ENCODE measurements at places on chromosomes 6 and 20.

DNA sequence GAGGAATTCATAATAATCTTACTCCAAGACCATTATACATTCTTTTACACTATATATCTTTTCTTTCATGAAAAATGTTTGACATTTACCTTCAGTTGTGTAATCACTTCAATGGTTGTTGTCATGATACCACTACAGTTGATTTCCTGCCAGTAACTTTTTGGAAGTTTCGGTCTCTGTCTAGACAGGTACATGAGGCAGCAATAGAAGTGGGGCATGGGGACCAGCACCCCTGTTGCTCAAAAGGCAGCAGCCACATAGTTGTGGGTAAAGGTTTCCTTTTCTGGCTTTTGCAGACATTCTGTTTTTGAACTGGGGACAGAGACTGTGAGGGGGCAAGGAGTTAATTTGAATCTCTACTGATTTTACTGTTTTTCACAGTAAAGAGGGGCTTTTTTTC is 14.1 kb downstream of the SAMD5 start:
- no peak for DNase-seq

DNA sequence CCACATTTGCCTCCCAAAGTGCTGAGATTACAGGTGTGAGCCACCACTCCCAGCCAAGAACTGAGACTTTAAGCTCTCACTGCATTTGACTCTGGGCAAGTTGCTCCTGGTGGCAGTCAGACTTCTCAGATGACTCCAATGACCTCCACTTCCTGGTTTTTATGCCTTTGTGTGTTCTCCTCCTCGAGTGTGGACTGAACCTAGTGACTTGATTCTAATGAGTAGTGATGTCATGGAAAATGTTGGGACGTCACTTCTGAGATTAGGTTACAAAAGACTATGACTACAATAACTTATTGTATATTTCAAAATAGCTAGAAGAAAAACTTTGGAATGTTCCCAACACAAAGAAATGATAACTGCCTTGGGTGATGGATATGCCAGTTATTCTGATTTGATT is 12.0 kb downstream of the SPINT3 start:
- DNase-seq: no peak

DNA sequence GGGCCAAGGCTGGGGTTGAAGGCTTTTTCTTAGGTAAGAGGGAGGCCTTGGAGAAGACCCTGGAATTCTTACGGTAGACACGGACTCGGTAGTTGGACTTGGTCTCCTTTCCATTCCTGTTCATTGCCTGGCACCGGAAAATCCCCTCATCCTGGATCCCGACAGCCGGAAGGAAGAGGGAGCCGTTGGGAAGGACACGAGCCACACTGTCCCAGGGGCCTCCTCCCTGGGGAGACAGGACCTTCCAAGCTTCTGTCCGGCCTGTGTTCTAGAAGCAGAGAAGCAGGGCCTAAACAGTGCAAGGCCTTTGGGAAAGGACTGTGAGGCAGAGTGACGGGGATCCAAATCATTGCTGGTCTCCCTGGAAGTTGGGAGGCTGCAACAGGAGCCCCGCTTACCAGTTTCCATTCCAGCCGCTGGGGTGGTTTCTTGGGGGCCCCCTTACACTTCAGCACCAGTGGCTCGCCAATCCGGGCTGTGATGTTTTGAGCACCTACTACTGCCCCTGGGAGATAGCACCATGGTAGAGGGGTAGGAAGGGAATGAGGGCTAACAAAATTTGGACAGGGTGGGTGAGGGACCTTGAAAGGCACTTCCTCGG is 470 bp downstream of the AGER start:
- DNase-seq: no peak

GRCh38 chr20:15716256-15716655 is 857.0 kb downstream of the KIF16B start:
- DNase-seq: no peak

GRCh38 chr20:59184880-59185447 is 21.3 kb downstream of the ZNF831 start:
- DNase-seq: no peak

GRCh38 chr6:35258858-35259193 is 709 bp upstream of the ZNF76 start:
- peak; percentile 62 for DNase-seq

DNA sequence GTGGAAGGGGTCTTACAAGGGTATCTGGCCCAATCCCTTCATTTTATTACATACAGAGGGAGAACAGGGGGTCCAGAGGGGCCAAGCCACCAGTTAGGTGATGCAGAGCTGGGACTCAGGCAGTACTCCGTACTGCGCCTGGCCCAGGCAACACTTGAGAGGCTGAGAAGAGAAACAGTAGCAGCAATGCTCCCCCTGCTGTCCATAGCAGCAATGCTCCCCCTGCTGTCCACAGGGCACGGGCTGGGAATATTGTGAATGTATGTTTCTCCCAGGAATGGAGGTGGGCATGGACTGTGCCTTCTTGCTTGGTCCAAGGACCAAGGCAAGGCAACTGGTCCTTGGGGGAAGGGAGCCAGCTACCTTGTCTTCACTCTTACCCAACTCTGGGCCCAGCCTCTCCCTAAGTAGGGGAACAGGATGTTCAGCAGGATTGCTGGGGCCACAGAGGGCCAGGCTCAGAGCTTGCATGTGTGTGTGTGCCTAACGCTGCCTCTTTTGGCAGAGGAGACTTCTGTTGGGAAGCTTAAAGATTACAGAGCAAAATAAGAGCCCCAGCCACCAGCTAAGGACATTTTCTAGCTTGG is 14.8 kb upstream of the FAM83C start:
- DNase-seq: peak; percentile 18

GRCh38 chr6:170046791-170047626 is 243.9 kb downstream of the DLL1 start:
- DNase-seq: no peak

- no peak for DNase-seq
Observed at GRCh38 chr6:10305790-10306415, 109.0 kb downstream of the TFAP2A start.

DNA sequence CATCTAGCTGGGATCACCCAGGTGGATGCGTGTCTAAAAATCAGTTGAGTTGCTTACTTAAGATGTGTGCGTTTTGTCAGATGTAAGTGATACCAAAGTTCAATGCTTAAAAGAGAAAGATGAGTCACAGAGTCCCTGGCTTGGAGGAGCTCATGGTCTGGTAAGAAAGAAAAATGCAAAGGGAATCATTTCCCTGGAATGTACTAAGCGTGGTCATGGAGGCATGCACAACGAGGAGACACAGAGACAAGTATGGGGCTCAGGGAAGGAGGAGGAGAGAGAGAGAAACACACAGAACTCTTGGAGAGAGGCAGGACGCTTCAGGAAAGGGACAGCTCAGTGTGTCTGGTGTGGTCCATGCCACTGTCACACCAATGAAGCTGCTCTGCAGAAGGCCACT is 186.9 kb upstream of the GMDS start:
- DNase-seq: no peak

- DNase-seq: no peak
Observed at GRCh38 chr6:126941751-126942150, 176.7 kb upstream of the RSPO3 start.

GRCh38 chr6:148565930-148566663 is 180.7 kb upstream of the UST start:
- DNase-seq: no peak

GRCh38 chr6:149963462-149964307 is at the start of gene ULBP1:
Gene ULBP1, plus strand, starts transcription at chr6:149963943. Its CDS starts 107 bp downstream, at chr6:149964050.
- DNase-seq: peak; percentile 56

- DNase-seq: no peak
Observed at GRCh38 chr6:11218102-11218442, 14.4 kb downstream of the NEDD9 start.

GRCh38 chr6:23692184-23692583 is 433.8 kb upstream of the NRSN1 start:
- DNase-seq: no peak

- DNase-seq: no peak
Observed at GRCh38 chr6:94680669-94681212, 896.6 kb upstream of the MANEA start.

DNA sequence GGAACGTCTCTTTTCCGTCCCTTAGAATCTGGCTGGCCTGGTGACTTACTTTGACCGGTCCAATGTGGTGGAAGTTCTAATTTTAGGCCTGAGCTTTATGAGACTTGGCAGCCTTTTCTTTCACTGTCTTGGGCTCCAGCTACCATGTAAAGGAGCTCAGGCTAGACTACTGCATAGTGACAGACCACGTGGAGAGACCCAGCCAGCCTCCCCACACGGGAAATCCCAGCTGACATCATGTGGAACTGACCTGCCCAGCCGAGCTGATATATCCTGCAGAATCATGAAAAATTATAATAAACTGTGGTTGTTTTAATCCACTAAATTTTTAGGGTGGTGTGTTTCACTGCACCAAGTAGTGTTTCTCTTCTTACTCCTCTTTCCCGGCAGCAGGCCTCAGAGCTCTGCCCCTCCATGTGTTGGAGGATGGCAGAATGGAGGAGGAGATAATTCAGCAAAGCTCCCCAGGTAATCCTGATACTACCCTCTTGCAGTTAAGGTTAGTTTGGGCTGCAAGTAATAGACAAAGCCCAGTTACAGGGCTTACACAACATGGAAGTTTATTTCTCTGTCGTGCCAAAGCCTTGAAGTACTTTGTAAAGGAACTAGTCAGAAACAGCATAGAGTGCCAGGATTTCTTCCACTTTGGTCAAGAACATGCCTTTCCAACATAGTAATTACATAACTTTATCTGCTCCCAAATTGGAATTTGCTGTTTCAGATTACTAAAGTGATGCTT is 87.5 kb downstream of the SH3BGRL2 start:
- DNase-seq: no peak

- DNase-seq: no peak
Observed at GRCh38 chr6:149463781-149464180, 21.0 kb downstream of the ZC3H12D start.

- no peak for DNase-seq
Observed at GRCh38 chr20:53940360-53940702, 130.1 kb downstream of the BCAS1 start.

- DNase-seq: no peak
Observed at GRCh38 chr6:141252828-141253608, 879.7 kb upstream of the GJE1 start.

GRCh38 chr6:79605061-79605460 is 26.1 kb upstream of the SH3BGRL2 start:
- DNase-seq: no peak

DNA sequence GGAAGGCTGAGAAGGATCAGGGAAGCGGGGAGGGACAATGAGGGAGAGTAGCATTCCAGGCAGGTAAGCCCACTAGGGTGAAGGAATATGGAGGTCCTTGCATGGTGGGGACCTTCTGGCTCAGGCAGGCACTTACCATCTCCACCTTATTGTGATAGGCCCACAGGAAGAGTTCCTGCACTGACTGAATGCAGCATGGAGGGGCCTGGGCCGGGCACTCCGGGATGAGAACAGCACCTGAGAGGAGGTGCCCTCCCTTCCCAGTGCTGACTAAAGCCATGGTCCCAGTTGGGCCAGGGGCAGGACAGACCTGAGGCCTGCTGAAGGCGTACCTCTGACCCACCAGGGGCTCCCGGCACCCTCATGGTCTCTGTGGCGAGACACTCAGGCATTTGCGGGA is 392.7 kb downstream of the CDC5L start:
- no peak for DNase-seq

GRCh38 chr6:158636778-158637177 is 7.8 kb downstream of the DYNLT1 start:
- DNase-seq: no peak

DNA sequence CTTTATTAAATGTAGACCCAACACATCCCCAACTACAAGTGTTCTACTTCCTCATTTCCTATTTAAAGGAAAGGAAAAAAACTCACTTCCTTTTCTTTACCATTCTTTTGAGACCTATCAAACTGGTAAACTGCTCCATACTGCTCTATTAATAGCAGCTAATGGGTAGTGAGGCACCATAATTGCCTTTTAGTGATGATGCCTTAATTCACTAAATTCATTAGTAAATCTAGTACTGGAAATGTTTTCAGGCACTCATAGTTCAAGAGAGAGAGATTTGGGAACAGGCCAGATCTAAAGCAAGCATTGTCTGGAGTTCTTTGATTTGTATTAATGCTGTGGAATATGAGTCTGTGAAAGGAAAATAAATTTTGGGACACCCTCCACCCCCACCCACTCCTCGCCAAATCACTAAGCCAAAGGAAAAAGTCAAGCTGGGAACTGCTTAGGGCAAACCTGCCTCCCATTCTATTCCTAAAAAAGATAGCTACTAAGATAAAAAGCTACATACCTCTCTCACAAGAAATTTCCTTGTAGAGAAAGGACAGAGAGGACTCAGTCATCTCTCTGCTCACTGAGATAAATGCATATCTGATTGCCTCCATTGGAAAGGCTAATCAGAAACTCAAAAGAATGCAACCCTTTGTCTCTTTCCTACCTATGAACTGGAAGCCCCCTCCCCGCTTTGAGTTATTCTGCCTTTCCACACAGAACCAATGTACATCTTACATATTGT is 13.6 kb upstream of the IBTK start:
- no peak for DNase-seq

- DNase-seq: no peak
Observed at GRCh38 chr6:6683969-6684833, 95.7 kb downstream of the LY86 start.

DNA sequence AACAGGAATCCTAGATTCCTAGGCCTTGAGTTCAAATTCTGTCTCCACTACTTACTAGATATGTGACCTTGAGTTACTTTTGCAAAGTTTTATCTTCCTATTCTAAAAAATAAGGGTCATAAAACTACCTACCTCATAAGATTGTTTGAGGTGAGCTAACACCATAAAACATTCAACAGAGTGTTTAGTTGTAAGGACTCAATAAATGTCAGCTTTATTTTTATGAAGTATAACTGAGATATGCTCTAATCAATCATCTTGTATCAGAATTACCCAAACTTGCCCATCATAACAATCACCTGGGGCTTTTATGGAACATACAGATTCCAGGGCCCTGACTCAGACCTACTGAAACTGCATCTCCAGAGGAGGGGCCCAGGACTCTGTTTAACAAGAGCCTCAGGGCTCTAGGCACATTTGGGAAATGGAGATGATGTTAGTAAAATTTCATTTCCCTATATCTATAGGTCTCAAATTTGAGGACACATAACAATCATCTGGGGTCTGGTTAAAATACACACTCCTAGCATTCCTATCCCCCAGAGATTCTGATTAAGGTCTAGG is 35.5 kb upstream of the MRAP2 start:
- DNase-seq: no peak

- no peak for DNase-seq
Observed at GRCh38 chr6:27025351-27025750, 222.2 kb upstream of the PRSS16 start.

- DNase-seq: no peak
Observed at GRCh38 chr6:58198301-58198700, 880.9 kb downstream of the PRIM2 start.

DNA sequence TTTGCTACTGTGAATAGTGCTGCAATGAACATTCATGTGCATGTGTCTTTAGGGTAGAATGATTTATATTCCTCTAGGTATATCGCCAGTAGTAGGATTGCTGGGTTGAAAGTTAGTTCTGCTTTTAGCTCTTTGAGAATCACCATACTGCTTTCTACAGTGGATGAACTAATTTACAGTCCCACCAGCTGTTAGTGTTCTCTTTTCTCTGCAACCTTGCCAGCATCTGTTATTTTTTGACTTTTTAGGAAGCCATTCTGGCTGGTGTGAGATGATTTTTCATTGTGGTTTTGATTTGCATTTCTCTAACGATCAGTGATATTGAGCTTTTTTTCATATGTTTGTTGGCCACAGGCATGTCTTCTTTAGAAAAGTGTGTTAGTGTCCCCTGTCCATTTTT is 40.0 kb downstream of the PLG start:
- no peak for DNase-seq

- no peak for DNase-seq
Observed at GRCh38 chr20:59948212-59948611, 8.0 kb downstream of the FAM217B start.
